ENCODE measurements at places on chromosomes 3 and 15.

- no peak for DNase-seq
Measured at GRCh38 chr3:101876142-101876541, 26.8 kb downstream of the NFKBIZ start.

DNA sequence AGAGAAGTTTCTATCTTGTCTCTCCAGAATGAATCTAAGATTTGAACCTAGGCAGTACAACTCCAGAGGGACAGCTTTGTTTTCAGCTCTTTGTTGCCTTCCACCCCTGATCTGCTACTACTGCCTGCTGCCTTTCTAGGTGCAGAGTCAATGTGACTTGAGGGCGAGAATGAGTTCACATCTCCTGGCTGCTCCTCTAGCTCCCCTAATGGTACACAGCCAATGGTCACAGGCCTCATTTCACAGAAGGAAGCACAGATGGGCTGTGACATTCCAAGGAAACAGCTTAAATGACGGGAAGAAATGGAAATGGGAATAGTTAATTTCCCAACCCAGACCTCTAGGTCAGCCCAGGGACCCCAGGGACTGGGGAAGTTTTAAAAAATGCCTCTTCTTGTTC lies 32.4 kb downstream of the FAM43A start:
- DNase-seq = peak; percentile 26

DNA sequence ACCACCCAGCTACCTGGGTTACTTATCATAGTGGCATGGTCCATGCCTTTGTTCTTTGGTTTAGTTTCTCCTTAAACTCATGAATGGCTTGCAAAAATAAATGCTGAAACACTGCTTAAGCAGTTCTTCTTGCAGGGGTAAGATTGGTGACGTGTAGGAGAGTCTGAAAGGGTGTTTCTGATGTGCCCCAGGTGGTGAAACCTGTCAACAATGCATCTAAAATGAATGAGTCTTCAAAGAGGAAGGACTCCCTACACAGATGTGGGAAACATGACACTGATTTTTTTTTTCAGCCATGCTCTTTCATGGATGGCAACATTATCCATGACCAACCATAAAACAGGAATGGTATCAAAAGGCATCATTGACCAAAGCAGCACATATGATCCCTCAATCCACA lies 72.0 kb downstream of the KCNH8 start:
- no peak for DNase-seq

- DNase-seq = no peak
Measured at GRCh38 chr3:141266186-141266585, 34.6 kb downstream of the PXYLP1 start.

- DNase-seq = no peak
Measured at GRCh38 chr3:44999782-45000181, 23.7 kb downstream of the EXOSC7 start.

DNA sequence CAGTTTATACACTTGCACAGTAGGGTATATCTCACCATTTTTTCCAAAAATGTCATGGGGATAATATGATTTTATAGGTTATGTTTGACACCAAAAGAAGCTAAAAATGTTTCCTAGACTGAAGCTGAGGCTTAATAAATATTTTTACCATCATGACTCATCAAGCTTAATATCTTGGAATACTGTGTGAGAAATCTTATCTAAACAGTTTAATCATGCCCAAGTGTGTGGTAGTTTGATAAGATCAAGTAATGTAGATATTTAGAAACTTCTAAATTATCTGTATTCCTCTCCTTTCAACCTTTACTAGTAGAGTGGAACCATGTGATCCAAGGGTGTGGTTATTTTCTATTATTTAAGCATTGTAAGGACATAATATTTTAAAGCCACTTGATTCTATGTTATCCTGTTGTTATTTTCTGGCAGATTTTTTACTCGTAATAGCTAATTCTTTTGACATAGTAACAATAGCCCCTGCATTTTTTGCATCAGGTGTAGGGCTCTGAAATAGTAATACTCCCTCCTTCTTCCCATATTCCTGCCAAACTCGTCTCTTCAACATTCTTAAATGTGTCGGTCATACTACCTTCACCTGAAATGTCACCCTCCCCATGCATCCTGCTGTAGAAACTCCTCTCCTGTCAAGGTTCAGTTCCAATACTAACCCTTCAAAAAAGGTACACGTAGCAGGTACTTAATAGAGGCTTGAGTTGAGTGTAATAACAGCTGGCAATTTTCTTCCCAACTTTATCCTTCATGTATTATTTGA lies 729.6 kb downstream of the NLGN1 start:
- DNase-seq = no peak

- no peak for DNase-seq
Measured at GRCh38 chr3:172065967-172066762, 26.8 kb downstream of the FNDC3B start.

- DNase-seq = no peak
Measured at GRCh38 chr15:33641069-33641468, 327.2 kb upstream of the CHRM5 start.

DNA sequence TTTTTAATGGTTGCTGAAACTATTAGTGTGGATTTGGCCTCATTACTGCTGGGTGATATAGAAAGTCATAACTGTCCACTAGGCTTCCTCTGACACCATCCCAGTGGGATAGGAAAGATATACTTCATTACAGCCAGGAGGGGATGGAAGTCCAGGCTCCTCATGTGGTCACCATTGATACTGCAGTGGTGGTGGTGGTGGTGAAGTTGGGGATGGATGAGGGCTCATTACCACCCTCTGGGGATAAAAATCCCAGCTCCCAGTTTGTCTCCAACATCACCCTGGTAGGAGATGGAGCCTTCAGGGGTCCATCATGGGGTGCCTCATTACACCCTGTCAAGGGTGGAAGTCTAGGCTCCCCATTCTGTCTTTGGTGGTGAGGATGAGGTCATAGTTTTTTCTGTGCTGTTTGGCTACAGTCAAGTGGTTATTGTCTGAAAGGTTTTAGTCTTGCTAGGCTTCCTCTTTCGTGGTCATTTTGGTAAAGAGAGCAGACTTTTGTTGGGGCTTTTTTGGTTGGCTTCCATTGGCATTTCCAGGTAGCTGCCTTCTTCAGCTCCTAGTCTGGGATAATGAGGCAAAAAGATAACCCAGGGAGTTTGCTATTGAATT lies 30.1 kb upstream of the FILIP1L start:
- no peak for DNase-seq

Data from G401 (cell line).